ENCODE measurements at places on chromosomes 6 and 20.
A peak's percentile ranks its signal among the peaks of the same experiment; 100 is the strongest.

GRCh38 chr20:1469925-1470571 is 3.4 kb upstream of the NSFL1C start:
- DNase-seq, result no peak

GRCh38 chr6:97322226-97322625 is 39.2 kb upstream of the MMS22L start:
- DNase-seq, result no peak

- DNase-seq, result no peak
These were observed 26.3 kb upstream of the TRAM2 start for GRCh38 chr6:52603000-52603795.

- no peak for DNase-seq
These were observed 90.5 kb upstream of the LY86 start for GRCh38 chr6:6497976-6498375.

DNA sequence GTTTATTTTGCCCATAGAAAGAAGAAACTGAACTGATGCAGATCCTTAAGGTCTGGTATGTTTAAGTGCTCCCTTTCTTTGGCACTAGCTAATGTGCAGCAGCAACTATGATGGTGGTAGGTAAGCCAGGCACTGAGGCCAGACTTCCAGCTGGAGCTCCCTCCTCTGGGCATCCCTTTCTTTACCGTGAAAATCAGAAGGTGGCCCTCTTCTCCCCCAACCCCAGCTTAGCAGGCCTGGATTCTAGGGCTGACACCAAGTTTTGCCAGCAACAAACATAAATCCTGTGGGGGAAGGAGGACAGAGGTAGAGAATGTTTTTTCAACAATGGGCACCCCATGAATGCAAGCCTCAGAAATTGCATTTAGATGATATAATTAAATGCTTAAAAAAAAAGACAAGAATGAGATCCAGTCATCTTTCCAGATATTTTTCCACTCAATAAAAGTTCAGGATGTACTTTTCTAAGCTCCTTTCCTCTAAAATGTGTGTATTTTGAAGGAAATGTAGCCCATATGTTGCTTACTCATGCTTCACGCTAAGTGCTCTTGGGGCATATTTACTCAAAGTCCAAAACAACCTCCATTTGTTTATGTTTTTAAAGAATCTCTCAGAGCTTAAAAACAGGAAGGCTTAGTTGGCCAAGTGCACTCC is 123.9 kb upstream of the NXT1 start:
- DNase-seq, result no peak

- peak; percentile 5 for DNase-seq
These were observed 2.1 kb upstream of the TRERF1 start for GRCh38 chr6:42453654-42454427.

DNA sequence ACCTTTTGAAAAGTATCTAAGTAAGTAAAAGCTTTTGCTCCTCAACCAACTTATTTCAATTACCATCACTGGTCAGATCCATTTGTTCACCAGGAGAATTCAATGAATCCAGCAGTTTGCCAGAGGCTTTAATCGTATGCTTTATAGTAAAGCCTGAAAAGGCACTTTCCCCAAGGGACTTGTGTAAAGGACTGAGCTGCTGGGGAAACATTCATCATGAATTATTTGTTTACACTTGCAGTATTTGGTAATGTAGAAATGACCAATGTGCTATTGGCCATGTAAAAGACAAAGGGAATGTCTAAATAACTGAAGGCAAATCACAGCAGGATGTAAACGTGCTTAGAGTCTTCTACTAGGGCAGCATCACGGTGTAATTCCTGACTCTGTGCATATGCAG is 471.4 kb downstream of the ADGRB3 start:
- no peak for DNase-seq

- DNase-seq, result no peak
These were observed 78.5 kb downstream of the CBFA2T2 start for GRCh38 chr20:33568378-33568777.

DNA sequence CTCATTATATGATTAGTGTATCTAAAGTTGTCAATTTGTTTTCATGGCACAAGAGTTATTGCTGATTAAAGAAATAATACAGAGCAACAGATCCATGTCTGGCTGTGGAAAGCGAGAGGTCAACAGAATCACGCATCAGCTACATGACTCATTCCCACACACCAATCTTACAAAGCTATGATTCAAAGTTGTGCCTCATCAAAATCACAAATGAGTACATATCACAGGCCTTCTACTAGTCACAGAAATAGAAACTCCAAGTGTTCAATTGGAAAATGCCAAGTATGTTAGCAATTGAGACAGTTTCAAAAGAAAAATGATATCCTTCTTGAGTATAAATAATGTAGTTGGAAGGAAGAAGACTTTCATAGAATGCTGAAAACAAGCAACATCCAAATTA is 57.8 kb upstream of the NKAIN2 start:
- DNase-seq, result no peak

DNA sequence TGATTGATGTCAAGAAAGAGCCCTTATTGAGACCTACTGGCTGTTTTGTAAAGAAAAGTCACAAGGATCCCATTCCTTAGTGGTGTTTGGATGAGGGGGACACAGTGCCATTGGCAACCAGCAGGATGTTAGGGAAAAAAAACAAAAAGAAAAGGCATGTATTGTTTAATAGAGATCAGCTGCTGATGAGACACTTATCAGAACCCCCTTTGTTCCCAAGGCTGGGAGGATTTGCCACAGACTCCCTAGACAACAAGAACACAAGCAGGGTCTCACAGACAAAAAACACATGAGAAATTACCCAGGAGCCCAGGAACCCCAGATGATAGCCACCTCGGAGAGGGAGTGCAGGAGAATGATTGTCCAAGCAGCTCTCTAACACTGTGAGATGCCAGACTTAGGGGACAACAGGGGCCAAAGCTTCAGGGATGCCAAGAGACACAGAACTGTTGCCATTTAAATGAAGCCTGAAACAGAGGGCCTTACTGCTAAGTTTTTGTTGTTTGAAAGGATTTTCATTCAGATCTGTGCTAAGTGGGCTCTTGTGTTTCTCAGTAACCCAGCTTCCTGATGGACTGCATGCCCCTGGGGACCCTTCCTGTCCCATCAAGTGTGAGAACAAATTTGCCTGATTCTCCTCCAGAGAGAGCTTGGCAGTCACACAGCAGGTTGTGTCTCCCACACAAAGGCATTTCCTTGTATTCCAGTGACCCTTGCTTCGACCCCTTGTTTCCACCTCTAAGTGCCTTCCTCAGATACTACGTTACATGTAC is 48.7 kb upstream of the HEY2 start:
- no peak for DNase-seq

- DNase-seq, result no peak
These were observed 30.3 kb upstream of the MANEA start for GRCh38 chr6:95547043-95547442.

DNA sequence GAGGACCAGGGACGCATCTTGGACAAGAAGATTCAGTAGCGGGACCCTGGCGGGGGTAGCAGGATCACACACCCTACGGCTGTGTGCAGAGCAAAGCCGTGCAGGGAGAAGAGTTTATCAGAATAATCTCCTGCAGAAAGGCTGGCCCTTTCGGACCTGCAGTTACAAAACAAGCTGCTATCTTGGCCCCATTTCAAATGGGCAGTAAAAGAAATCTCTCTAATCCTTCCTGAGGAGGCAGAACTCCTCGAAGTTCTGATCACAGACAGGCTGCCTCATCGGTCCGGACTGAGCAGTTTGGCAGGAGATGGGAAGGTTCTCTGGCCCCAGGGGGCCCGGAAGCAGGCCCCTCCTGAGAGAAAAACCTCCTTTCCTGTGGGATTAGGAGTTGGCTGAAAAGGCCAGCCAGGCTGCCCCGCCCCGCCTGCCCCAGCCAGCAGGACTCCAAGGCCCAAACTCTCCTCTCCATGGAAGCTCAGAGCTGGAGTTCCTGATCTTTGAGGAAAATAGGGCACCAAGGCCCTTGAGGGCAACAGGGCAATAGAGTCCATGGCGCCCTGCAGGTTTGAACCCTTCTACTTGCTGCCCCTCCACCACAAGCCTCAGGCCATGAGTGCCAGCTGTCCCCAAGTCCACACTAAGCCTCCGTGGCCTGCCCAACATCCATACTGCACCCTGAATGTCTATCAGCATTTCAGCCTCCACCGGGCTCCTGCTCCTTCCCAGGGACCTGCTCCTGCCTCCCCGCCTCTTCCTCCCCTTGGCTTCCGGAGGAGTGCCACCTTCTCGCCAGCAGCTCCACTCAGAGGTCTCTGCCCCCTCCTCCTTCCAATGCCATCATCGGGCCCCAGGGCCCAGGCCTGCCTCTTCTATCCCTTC is 141.3 kb downstream of the PREX1 start:
- DNase-seq, result no peak

GRCh38 chr6:89667872-89668556 is 29.5 kb upstream of the LYRM2 start:
- no peak for DNase-seq

DNA sequence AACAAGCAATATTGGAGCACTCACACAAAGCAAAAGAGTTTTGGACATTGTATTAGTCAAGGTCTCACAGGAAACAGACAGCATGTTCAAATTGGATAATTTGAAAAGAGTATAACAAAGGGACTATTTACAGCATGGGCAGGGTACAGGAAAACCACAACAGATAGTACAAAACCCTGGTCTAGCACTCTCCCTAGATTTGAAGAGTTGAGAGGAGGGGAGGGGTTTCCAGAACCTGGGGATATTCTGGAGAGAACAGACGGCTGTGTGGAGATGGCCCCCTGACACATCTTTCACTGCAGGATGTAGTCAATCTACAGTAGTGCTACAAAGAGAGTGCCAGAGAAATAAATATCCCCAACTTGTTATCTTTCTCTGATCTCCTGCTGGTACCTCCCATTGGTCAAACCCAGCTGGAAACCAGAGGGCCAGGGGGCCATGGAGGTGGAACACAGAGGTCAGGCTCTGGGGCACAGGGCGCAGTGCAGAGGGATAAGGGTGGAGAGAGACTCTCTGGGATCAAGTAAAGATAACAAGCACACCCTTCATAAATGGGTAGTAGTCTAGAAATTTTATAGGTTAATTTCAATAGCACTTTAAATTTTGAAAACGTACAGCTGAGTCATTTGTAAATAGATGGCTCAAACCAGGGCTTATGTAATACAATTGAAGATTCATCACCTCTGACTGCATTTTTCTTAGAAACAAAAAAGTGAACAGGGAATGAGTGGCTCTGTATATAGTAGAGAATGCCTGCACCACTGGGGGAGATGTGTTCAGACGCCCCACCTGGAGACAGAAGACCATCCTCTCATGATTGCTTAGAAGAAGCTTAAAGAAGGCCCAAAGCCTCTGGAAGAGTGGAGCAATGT is 25.7 kb downstream of the RCAN2 start:
- DNase-seq, result no peak

- DNase-seq, result no peak
These were observed 327.6 kb downstream of the PRL start for GRCh38 chr6:21969192-21969591.

- no peak for DNase-seq
These were observed 49.1 kb downstream of the PLAGL1 start for GRCh38 chr6:143958839-143959399.

DNA sequence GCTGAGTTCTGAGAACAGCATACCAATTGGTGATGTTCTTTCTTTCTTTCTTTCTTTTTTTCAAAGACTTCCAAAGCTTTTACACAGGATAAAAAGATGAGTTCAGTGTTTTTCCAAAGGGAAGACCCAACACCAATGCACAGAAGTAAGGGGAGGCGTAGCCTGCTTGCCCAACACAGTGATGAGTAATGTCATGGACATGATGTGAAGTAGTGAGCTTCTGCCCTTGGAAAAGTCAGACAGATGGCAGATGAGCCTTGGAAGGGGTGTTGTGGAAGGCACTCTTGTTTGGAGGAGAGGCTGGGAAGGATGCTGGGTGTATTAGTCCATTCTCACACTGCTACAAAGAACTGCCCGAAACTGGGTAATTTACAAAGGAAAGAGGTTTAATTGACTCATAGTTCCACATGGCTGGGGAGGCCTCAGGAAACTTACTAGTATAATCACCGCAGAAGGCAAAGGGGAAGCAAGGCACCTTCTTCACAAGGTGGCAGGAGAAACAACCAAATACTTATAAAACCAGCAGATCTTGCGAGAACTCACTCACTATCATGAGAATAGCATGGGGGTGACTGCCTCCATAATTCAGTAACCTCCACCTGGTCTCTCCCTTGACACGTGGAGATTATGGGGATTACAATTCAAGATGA is 12.6 kb downstream of the LRP11 start:
- DNase-seq, result no peak

- no peak for DNase-seq
These were observed 55.5 kb upstream of the MYO6 start for GRCh38 chr6:75693534-75693933.

DNA sequence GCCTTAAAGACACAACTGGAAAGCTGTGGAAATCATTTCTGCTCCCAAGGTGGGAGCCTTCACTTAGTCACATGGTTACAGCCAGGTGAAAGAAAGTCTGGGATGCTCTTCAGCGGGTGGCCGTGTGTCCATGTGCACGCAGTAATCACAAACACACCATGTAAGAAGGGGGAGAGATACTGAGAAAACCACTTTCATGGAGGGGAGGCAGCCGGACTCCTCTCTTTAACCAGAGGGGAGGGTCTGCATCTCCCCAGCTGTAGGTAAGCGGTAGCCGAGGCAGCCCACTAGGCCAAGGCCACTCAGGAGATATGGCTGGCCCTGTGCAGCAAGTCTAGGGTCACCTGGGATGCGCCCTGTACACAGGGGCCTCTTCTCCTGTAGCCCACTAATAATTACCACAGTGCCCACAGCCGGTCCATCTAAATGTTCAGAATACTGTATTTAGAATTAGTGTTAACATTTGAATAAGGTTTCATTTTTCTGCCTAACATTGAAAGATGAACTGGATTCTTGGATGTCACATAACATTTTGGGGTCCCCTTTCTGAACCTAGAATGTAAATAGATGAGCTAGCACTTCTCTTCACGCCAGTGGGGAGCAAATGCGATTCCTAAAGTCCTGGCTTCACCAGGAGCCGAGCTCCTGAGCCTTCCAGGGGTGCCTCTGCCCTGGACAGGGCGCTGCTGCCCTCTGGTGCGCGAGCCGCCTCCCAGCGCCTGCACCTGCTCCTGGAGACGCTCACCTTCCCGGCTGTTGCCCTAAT is 15.9 kb downstream of the GPR31 start:
- no peak for DNase-seq

- DNase-seq, result no peak
These were observed 166.6 kb downstream of the PDSS2 start for GRCh38 chr6:107292715-107293271.

Data from stimulated activated naive CD4-positive, alpha-beta T cell (primary cell).